ENCODE measurements at places on chromosomes 5 and 9. TPM values are rescaled to one million over a fixed set of nuclear protein-coding genes. Genes with fewer than 3 reads are reported as not detected.

- H3K27ac ChIP-seq: no peak overlapping the region
- H3K27me3 ChIP-seq: no peaks in the 10 kb centered on the region
- peaks cover 3% of the 10 kb centered on the region for H3K4me1 ChIP-seq
- H3K36me3 ChIP-seq: no peaks in the 10 kb centered on the region
These were observed 80.0 kb upstream of the PTGER4 start for GRCh38 chr5:40599676-40600075.

GRCh38 chr5:59209758-59210359, 627.0 kb downstream of the RAB3C start:
- peaks cover 12% of the 10 kb centered on the region for H3K4me1 ChIP-seq
- H3K27ac ChIP-seq: no peak overlapping the region
- H3K36me3 ChIP-seq: no peaks in the 10 kb centered on the region
- DNase-seq: peak; percentile 57
- H3K27me3 ChIP-seq: peaks cover 11% of the 10 kb centered on the region

- H3K4me3 ChIP-seq: no peak overlapping the region
- no peak overlapping the region for H3K27ac ChIP-seq
- no peaks in the 10 kb centered on the region for H3K4me1 ChIP-seq
- no peaks in the 10 kb centered on the region for H3K27me3 ChIP-seq
- no peak for DNase-seq
These were observed 76.9 kb downstream of the GHR start for GRCh38 chr5:42500003-42500599.

GRCh38 chr5:39631958-39632357, 207.2 kb upstream of the DAB2 start:
- H3K36me3 ChIP-seq: no peaks in the 10 kb centered on the region
- DNase-seq: no peak
- H3K27me3 ChIP-seq: peaks cover 3% of the 10 kb centered on the region
- H3K4me1 ChIP-seq: no peaks in the 10 kb centered on the region
- H3K4me3 ChIP-seq: no peak overlapping the region
- no peak overlapping the region for H3K27ac ChIP-seq

DNA sequence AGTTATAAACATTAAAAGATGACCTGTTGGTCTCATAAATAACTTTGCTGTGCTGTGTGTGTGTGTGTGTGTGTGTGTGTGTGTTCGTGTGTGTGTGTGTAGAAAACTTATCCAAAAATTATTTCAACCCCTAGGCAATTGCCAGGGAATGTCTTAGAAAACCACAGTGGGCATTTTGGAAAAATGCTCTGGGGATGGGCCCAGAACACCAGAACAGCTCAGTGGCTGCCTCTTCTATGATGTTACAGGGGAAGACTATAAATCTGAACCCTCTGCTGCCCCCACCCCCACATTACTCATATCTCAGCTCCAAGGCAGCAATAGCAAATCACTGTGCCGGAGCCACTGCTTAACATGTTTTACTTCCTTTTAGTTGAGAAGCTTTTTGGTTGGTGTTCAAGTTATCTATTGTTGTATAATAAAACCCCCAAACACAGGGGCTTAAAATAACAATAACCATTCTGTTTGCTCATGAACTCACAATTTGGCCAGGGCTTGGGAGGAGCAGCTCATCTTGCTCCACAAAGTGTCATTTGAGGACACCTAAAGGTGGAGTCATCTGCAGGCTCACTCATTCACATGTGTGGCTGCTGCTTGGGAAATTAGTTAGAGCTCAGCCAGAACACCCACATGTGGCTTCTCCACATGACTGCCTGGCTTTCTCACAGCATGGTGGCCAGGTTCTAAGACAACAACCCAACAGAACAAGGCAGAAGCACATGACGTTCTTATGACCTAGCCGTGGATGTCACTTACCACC, 40.4 kb downstream of the ACTBL2 start:
- H3K4me1 ChIP-seq: peaks cover 47% of the 10 kb centered on the region
- peak; percentile 77 for DNase-seq
- no peak overlapping the region for H3K4me3 ChIP-seq
- H3K36me3 ChIP-seq: no peaks in the 10 kb centered on the region
- H3K27ac ChIP-seq: peak overlapping the region; percentile 95

DNA sequence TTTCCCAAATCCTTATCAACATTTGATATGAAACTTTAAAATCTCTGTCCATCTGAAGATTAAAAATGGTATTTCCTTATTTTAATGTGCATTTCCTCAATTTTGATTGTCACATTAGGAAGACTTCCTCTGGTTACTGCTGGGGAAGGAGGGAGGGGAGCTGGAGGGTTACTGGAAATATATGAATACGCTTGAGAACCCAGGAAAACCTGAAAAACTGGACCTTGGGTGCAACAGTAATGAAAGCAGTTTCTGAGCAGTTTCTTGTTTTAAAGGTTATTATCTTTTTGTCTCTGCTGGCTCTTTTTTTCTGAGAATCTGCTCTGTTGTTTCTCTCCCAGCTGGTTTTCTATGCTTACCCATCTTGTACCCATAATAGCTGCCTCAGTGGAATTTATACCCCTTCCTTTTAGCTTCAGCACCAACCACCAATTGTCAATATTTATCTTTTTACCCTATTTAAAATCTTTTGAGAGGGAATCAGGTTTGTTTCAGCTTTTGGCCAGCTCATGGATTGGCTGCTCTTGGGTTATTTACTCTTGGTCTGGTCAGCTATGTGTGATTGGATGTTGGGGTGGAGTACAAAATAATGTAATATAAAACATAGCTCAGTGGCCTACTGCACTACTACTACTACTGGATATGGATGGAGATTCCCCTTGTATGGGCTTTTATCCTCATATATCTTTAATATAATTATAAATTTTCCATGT, 67.4 kb downstream of the UNC13B start:
- DNase-seq: no peak
- H3K4me3 ChIP-seq: no peak overlapping the region
- no peaks in the 10 kb centered on the region for H3K36me3 ChIP-seq
- H3K27me3 ChIP-seq: no peaks in the 10 kb centered on the region
- H3K27ac ChIP-seq: no peak overlapping the region
- H3K4me1 ChIP-seq: no peaks in the 10 kb centered on the region

DNA sequence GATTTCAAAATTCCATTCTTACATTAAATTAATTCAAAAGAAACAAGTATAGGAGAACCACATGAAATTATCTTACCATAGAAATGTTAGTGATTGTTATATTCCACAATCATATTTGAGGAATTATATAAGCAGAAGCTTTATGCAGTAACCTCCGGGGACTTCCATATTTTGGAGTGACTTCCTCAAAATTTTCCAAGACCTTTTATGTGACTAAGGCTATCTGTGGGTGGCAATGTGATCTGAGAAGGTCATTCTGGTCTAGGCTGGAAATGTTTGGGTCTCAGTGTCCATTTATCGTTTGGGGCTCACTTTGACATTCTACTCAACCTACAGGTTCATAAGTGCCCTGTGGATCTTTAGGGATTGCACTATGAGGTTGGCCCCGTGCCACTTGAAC, 776.6 kb downstream of the CDH12 start:
- DNase-seq: no peak
- no peaks in the 10 kb centered on the region for H3K36me3 ChIP-seq
- H3K4me1 ChIP-seq: no peaks in the 10 kb centered on the region
- no peak overlapping the region for H3K4me3 ChIP-seq
- no peak overlapping the region for H3K27ac ChIP-seq

- H3K4me3 ChIP-seq: no peak overlapping the region
- no peak for DNase-seq
- H3K4me1 ChIP-seq: peaks cover 32% of the 10 kb centered on the region
- no peak overlapping the region for H3K27ac ChIP-seq
- H3K27me3 ChIP-seq: no peaks in the 10 kb centered on the region
These were observed 70.8 kb downstream of the WWC1 start for GRCh38 chr5:168362097-168362885.

MRPL50 gene
- 12.3 TPM for total RNA-seq

ZNF474 gene
- 0.72 TPM for total RNA-seq

- no peak overlapping the region for H3K4me3 ChIP-seq
- peaks cover 9% of the 10 kb centered on the region for H3K4me1 ChIP-seq
- peaks cover 3% of the 10 kb centered on the region for H3K27me3 ChIP-seq
- H3K27ac ChIP-seq: no peak overlapping the region
- no peaks in the 10 kb centered on the region for H3K36me3 ChIP-seq
- DNase-seq: no peak
These were observed 97.0 kb downstream of the TSSK1B start for GRCh38 chr5:113337515-113338415.

DNA sequence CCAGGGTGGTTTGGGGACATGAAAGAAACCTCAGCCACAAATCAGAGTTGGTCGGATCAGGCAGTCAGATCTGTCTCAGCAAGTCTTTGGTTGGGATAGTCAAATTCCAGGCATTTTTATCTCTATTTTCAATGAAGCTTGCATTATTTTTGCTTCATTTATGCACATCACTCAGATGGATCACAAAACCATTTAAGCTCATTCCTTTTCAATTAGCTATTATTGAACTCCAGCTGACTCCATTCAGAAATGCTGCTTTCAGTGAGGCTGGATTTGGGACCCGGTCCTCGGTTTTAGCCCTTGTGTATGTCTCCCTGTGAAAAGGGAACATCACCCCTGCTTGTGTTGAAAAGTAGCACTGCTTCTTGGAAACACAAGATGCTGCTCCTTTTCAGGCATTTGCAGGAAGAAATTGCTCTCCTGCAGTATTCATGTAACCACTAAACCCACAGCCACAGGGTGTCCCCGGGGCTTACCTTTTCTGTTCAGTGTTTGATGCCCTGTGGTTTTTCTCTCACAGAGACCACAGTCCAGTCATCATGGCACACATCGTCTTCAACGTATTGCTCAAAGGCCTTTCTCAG, 232.9 kb downstream of the NFIB start:
- H3K36me3 ChIP-seq: peaks cover 3% of the 10 kb centered on the region
- no peak overlapping the region for H3K4me3 ChIP-seq
- H3K27ac ChIP-seq: no peak overlapping the region
- no peak for DNase-seq
- no peaks in the 10 kb centered on the region for H3K27me3 ChIP-seq

DNA sequence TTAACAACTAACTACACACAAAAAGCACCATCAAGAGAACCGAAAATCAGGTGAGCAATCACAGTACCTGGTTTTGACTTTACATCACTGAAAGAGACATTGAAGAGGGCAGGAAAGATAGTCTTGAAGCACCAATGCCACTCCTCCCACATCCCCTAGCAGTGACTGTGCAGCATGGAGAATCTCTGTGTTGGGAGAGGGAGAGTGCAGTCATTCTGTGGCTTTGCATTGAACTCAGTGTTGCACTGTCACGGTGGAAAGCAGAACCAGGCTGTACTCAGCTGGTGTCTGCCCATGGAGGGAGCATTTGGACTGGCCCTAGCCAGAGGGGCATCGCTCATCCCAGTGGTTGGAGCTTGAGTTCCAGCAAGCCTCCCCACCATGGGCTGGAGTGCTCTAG, 40.4 kb downstream of the C5 start:
- no peaks in the 10 kb centered on the region for H3K4me1 ChIP-seq
- no peaks in the 10 kb centered on the region for H3K27me3 ChIP-seq
- H3K4me3 ChIP-seq: no peak overlapping the region
